ENCODE measurements at places on chromosomes 6 and 20.

DNA sequence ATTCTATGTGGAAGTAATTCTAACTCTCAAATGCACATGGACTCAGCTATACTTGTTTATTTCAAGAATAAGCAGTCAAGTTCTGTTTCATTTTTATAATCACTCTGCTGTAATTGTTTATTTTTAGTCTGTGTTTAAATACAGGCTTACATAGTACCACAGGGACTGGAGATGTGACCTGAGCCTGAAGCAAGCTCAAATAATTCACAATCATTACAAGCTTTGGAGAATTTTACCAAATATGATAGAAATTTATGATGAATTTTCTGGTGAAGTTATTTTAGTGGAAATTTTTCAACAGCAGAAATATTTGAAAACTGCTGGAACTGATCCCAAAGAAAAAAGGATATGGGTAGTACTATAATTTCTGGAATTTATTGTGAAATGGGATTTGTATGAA is 41.6 kb upstream of the DSE start:
- DNase-seq, result no peak

DNA sequence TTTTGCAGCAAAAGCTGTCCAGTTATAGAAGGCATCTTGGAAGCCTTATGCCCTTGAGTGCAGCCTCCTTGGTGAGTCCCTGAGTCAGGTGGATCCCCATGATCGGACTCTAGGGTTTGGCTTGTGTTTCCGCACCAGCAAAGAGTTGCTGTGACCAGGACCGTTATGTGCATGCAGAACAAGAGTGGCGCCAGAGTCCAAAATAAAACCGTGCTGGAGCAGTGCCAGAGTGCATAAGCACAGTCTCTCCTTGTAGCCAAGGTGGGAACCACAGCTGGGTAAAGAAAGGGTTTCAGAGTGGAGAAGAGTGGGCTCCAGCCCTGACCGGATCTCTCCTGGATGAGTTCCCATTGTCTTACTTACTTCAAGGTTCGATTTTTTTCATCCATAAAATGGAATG is 58.6 kb downstream of the FOXA2 start:
- DNase-seq, result no peak

DNA sequence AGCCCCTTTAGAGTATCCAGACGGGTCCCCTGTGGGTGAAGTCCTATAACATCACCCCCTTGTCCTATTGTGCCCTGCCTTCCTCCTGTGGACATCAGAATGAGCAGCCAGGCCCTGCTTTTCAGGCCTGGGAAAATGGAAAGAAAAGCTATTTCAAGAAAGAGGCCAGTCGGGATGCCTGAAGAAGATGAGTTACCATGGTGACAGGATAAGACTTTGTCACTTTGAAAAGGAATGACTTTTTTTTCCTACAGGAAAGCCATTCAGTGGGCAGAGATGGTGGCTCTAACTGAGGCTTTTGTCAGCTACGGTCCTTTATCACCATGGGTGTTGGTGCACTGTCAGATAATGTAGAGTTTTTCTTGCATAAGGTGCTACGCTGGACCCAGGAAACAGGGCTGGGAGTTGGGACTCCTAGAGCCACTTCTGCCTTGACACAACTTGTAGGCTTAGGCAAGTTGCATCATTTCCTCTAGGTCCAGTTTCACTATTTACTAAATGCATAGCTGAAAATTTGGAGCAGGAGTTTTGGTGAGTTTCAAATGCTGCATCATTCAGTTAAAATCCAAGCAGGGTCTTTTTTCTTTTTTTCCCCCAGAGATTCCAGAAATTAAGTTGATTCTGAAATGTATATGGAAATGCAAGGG is 293.6 kb upstream of the PRND start:
- no peak for DNase-seq

- DNase-seq, result no peak
These were observed 53.8 kb upstream of the CCDC28A start for GRCh38 chr6:138719744-138720143.
